ENCODE measurements at places on chromosomes 13 and 19.

DNA sequence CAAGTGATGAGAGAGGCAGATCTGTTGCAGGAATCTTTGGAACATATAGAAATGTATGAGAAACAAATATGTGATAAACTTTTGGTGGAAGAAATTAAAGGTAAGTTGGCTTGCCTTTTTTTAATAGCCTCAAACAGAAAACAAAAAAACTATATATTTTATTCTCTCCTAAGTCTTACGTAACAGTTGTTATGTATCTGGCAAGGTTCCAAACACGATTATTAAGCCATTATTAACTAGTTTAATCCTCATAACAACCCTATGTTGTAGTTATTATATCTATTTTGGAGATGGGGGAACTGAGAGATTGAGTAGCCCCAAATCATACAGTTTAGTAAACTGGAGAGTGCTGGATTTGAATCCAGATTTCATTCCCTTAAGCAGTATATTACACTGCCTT, 14.7 kb downstream of the NAA16 start:
- no peak for DNase-seq

DNA sequence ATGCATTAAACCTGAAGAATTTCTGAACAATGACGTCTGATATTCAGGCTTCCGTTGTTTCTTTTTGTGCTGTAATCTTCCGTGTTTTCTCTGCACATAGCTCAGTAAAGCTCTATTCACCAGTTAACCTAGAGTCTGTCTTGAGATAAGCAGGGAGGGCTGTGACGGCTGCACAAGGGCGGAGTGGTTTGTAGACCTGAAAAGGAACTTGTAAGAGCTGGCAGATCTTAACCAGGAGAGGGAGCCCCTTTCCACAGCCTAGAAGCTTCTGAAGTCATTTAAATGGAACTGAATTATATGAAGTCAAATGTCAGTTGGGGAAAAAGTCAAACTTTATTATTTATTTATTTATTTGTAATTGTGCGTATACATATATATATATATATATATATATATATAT, 27.5 kb downstream of the DPRX start:
- no peak for DNase-seq

- no peak for DNase-seq
Measured at GRCh38 chr19:29485293-29485692, 40.5 kb upstream of the VSTM2B start.

DNA sequence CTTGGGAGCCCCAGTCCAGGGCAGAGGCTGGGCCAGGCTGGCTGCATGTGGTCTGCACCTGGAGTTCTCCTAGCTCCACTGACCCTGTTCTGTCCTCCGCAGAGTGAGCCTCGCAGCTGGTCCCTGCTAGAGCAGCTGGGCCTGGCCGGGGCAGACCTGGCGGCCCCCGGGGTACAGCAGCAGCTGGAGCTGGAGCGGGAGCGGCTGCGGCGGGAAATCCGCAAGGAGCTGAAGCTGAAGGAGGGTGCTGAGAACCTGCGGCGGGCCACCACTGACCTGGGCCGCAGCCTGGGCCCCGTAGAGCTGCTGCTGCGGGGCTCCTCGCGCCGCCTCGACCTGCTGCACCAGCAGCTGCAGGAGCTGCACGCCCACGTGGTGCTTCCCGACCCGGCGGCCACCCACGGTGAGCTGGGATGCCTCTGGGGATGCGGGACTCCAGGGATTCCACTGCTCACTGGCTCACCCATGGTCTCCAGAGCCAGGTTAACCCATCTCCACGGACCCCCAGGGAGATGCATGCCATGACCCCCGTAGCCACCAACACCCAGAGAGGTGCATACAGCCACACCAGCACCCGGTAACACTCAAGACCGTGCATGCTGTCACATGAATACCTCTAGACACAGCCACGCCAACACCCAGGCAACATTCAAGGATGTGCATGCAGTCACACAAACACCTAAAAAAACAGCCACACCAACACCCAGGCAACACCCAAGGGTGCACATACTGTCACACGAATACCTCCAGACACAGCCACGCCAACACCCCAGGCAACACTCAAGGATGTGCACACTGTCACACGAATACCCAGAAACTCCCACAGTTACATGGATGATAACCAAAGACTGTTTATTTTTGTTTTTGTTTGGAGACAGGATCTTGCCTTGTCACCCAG, 8.2 kb downstream of the PKN1 start:
- DNase-seq = no peak

DNA sequence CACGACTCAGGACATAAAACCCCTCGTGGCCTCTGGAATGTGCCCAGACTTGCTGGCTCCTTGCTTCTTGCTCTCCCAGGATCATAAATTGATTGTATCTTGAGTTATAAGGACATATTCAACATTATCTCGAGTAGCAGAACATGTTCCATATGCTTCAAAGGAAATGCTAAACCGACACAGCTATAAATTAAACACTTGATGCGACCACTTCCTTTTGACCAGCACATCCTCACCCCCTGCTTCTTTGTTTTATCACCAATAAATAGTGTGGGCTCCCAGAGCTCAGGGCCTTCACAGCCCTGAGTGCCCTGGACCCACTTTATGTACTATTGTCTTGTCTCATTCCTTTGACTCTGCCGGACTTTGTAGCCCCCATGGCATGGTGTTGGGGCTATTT, 157.0 kb upstream of the PABPC3 start:
- DNase-seq = no peak

GRCh38 chr13:85985797-85986196, 186.6 kb upstream of the SLITRK6 start:
- no peak for DNase-seq

DNA sequence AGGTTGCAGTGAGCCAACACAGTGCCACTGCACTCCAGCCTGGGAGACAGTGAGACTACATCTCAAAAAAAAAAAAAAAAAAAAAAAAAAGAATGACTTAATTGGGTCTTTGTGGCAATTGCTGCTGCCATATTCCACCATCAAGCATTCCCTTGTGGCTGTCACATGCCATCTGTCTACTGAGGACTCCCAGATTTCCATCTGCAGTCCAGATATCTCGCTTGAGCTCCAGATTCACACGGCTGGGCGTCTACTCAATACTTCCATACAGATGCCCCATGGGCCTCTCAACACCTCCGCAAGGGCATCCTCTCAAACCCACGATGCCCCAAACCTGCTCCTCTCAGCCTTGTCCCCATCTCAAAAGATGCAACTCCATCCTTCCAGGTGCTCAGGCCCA, 12.9 kb downstream of the TMEM143 start:
- no peak for DNase-seq

GRCh38 chr13:53863520-53863919, 834.9 kb downstream of the OLFM4 start:
- DNase-seq = no peak

- DNase-seq = no peak
Measured at GRCh38 chr19:11426656-11427055, 7.5 kb upstream of the RGL3 start.

- no peak for DNase-seq
Measured at GRCh38 chr19:17376935-17377600, at the start of gene PLVAP. Gene PLVAP, minus strand, starts transcription at chr19:17377342. Its CDS starts 54 bp downstream, at chr19:17377288.

GRCh38 chr13:24664726-24665409, 15.3 kb upstream of the ATP12A start:
- no peak for DNase-seq

- no peak for DNase-seq
Measured at GRCh38 chr19:35988824-35989223, 6.2 kb upstream of the SDHAF1 start.

GRCh38 chr13:28094306-28094705, 6.1 kb downstream of the FLT3 start:
- no peak for DNase-seq

DNA sequence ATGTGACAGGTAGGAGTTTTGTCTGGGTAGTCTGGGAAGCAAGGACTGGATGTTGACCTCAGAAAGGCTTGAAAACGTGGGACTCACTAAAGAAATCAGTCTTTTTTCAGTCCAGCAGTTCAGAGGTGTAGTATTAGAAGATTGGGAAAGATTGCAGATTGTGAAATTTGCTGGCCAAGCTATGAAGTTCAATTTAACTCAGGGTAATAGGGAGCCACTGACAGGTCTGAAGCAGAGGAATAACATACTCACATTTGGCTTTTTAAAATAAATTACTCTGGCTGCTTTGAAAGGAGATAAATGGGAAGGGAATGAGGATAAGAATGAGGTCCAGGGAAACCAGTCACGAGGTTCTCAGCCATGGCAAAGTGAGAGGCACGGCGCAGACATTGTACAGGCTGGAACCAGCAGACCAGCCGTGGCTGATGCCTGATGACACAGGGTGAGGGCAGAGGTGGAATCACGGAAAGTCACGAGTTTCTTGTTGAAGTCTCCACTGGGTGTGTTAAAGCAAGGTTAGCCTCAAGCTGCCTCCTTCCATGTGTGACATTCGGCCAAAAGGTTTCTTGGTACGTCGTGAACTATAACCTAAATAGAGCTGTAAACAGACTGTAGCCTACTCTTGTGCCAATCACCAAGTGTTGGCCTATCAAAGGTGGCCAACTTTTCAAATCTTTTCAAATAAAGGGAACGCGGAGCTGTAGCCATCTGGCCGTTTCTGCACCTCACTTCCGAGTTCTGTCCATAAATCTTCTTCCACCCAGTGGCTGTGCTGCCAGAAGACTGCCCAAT, 377.6 kb downstream of the IRS2 start:
- no peak for DNase-seq

GRCh38 chr13:38255600-38255999, 94.1 kb upstream of the UFM1 start:
- DNase-seq = no peak

- DNase-seq = no peak
Measured at GRCh38 chr13:55705971-55706370, 1434.7 kb upstream of the PRR20A start.

- no peak for DNase-seq
Measured at GRCh38 chr19:41407271-41407670, 9.7 kb downstream of the BCKDHA start.

GRCh38 chr19:2394442-2395292, 32.7 kb downstream of the TIMM13 start:
- no peak for DNase-seq

DNA sequence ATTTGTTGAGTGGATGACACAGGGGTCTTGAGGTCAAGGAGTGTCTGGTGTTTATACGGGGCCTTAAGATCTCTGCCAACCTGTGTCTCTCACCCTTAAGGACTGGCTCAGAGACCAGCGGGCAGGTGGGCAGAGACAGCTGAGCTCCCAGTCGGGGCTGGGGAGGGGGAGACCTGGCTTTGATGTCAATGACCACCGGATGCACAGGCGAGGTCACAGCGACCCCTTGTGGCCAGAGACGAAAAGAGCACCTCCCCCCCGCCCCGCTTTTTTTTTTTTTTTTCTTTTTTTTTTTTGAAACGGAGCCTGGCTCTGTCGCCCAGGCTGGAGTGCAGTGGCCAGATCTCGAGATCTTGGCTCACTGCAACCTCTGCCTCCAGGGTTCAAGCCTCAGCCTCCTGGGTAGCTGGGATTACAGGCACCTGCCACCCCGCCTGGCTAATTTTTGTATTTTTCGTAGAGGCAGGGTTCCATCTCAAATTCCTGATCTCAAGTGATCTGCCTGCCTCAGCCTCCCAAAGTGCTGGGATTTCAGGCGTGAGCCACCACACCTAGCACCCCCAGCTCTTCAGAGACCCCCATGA, 12.1 kb upstream of the KLK14 start:
- no peak for DNase-seq

DNA sequence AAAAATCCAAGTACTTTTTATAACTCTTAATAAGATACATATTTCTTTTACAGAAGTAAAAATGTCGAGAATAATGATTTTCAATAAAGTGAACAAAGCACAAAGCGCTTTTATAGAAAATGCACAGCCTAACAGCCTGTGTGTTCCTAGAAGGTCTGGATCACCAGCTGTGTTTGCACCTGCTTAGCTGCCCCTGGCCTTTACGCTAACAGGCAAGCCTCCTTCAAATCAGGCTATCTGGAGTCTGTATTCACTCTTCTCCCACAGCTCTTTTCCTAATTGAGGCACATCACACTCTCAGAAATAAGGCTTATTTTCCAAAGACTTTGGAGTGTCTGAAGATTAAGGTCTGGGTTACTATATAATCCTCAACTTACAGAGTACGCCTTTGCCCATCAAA, 183.1 kb downstream of the LHFPL6 start:
- no peak for DNase-seq

DNA sequence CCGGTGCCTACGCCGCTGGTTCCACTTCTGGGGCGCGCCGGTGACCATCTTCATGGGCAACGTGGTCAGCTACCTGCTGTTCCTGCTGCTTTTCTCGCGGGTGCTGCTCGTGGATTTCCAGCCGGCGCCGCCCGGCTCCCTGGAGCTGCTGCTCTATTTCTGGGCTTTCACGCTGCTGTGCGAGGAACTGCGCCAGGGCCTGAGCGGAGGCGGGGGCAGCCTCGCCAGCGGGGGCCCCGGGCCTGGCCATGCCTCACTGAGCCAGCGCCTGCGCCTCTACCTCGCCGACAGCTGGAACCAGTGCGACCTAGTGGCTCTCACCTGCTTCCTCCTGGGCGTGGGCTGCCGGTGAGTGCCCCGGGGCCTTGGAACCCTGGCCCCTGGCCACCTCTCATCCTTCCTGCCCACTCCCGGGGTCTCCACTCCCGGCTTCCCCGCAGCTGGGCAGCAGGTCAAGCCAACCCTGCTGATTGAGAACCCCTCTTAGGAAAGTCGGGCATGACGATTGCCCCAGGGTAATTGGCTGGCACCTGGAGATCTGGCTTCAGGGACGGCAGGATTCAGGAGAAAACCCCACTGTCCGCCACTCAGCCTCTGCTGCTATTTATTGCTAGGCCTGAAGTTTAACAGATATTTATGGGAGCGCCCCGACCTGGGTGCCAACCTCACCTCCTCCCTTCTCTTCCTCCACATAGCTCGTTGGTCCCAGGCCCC, 39.1 kb downstream of the TRPM4 start:
- DNase-seq = no peak

GRCh38 chr13:43804461-43805070, 17.8 kb upstream of the ENOX1 start:
- no peak for DNase-seq

DNA sequence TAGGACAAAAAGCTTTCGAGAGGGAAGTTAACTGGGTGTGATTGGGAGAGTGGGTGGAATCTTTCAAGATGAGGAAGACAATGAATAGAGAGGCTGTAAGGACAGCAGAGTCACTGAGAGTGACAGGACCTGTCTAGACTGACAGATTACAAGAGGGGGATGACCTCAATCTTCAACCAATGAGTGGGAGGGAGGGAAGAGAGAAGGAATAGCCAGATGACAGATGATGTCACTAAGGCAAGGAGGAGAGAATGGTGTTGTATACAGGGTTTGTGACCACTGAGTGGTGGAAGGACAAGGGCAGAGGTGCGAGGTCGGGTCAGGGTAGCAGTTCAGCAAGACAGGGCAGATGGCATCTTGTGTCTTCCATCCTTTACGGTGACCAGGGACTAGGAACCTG, 5.8 kb upstream of the ILF3 start:
- no peak for DNase-seq

- no peak for DNase-seq
Measured at GRCh38 chr19:3112375-3113099, 18.4 kb downstream of the GNA11 start.

- DNase-seq = no peak
Measured at GRCh38 chr19:50827476-50827875, 3.9 kb upstream of the KLK1 start.

Data from stimulated activated CD8-positive, alpha-beta memory T cell treated with anti-CD3 and anti-CD28 coated beads, Interleukin-7, amount 100 ng/mL, for 24 hours (primary cell).